ENCODE measurements at places on chromosomes 3 and 15. TPM values are rescaled to one million over a fixed set of nuclear protein-coding genes. Genes with fewer than 3 reads are reported as not detected.
A peak's percentile ranks its signal among the peaks of the same experiment; 100 is the strongest.

- no peak for DNase-seq
Measured at GRCh38 chr3:160587105-160587504, 21.7 kb upstream of the KPNA4 start.

DNA sequence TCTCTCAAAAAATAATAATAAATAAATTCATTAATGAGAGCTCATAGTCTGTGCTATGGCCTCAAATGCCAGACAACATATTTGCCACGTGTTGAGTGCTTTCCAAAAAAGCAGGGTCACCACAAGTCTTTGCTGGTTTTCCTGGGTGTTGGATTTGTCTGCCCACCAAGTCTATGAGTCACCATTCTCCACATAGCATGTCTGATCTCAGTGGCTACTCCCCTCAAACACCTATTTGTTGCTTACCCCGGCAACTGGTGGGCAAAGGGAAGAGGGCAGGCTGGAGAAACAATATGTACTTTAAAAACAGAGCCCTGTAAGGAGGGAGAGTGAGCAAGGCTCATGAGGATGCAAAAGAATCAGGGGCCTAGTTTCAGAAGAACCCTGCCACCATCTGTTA lies 120.0 kb upstream of the ARRDC4 start:
- no peak for DNase-seq

DNA sequence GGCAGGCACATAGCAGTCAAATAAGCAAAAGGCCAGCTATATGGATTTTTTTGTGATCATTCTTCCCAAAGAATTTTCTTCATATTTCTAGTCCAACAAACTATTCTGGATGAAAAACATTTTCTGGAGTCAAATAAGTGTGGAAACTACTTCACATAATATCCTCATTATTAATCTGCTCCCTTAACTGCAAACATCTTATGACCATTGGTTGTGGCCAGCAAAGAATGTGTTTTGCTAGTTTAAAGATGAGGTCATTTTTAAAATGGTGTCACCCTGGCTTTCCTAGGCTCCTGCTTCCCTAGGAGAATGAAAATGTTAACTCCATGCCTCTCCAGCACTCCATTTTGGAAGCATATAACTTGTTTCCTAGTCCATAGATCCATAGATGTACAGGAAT lies 118.8 kb downstream of the SST start:
- DNase-seq = no peak

DNA sequence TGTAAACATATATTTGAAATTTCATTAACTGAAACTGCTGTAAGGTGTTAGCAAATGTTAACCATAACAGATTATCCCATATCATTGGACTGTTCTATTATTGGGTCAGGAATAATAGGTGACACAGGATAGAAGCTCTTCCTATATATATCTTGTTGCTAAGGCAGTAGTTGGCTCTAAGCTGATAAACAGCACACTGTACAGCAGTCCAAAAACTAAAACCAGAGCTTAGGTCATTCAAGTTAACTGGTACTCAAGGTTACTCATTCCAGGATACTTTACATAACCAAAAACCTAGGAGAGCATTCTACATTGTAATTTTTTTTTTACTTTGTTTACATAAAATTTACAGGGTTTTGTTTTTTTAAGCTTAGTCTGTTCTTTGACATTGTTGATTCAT lies 8.9 kb downstream of the DNAJC19 start:
- no peak for DNase-seq

- no peak for DNase-seq
Measured at GRCh38 chr3:634511-634910, 437.9 kb downstream of the CHL1 start.

- peak; percentile 35 for DNase-seq
Measured at GRCh38 chr3:118501152-118501551, 533.5 kb downstream of the IGSF11 start.

- no peak for DNase-seq
Measured at GRCh38 chr3:177193688-177194268, 3.5 kb downstream of the TBL1XR1 start.

GRCh38 chr3:41448396-41448795 lies 249.1 kb downstream of the CTNNB1 start:
- DNase-seq = no peak

DNA sequence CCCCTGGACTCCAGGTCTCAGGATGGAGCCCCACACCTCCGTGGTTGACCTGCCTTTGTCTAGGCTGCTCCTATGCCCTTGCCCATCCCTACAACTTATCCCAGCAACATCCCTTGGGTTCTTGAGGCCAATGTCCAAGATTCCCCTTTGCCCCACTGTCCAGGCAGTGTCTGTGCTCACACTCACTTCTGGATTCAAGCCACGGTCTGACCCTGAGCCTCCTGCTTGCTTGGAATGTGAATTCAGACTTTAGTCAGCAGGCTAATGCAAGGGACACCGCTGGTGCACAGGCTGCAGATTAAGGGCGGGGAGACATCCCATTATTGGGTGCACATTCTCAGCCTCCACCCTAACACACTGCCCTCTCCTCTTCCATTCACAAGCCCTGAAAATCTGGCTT lies 154.1 kb downstream of the WNT5A start:
- no peak for DNase-seq

GRCh38 chr3:101932326-101933068 lies 83.2 kb downstream of the NFKBIZ start:
- no peak for DNase-seq

DNA sequence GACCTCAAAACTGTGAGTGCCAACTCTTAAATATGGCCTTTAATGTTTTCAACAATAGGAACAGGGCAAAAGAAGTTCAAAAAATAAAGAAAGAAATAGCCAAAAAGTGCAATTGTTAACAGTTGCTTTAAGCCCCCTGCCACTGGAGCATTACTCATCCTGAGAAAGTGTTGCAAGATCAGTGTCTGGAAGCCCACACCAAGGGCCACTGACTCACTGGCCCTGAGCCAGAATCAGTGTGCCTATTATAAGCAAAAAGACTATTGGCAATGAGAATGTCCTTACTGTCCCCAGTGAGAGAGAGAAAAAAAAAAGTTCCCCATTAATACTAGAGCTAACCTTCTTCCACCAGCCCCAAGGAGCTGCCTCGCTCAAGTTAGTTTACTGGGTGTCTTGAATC lies 480.1 kb upstream of the ZNF385D start:
- DNase-seq = peak; percentile 81

DNA sequence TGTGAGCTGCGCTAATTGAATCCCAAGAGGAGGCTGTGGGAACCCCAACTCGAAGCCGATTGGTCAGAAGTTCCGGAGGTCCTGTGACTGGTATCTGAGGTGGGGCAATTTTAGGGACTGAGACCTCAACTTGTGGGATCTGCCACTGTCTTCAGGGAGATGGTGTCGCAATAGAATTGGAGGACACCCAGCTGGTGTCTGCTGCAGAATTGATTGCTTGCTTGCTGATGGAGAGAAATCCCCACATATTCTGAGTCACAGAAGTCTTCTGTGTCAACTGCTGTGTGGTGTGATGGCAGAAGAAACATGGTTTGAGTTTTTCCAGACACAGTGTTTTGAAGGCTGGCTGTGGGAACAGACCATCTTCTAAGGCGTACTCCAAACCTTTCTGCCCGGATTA lies 99.7 kb upstream of the PLXNA1 start:
- DNase-seq = peak; percentile 52

DNA sequence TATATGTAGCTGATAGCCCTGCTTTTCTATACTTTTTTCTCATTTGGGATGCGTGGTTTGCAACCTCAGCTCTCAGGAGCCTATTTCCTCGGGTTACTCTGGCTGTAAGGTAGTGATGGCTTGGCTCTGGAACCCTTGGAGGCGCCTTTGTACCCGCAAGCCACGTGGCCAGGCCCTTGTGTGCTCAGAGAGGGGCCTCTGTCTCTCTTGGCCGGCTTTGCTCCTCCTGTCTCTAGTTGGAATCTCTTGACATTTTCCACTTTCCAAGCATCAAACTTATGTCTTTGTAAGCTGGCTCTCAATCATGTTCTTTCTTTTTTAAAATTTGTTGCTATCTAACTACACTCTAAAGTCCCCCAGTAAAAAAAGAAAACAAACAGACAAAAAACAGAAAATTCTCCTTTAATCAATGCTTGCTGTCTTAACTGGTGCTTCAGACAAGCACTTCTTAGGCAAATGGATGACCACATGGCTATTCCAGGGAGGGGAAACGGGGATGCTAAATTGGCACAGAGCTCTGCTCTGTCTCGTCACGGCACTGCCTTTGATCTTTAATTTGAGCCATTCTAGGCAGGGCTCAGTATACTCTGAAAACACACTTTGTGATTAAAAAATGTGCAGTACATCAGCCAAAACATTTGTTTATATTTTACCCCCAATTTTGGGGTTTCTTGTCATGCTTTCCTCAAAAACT lies 180.4 kb upstream of the NR2E3 start:
- no peak for DNase-seq

DNA sequence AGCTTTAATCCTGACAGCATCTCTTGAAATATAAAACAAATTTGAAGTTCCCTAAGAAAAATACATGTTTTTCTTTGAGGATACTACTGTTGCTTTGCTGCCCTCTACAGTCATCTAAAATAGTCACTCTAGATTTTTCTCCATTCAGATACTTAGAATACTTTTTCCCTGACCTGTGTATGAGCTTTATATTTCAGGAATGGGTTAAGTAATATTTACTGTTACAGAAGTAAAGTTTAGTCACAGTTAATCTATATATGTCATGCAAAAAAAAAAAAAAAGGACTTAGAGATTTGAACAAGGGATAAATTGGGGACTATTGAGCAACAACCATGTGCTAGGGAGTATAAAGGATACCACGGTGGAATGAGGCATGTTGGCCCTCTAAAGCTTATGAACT lies 8.8 kb downstream of the NECTIN3 start:
- peak; percentile 61 for DNase-seq

DNA sequence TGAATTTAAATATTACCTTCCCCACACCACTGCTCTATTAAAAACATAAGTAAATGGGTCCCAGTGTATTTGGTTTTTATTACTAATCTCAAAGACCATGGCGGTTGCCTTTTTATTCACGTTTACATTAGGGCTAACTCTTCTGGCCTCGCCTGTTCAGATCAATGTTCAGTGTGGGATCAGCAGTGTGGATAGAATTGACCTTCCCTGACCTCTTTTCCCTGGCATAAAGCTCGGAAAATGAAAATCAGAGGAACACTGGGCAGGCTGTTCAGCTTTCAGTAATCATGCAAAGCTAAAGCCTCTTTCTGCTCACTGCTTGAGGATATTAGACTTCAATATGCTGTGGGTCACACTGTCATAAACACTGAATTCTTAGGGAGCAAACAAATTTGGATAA lies 422.6 kb upstream of the ONECUT1 start:
- DNase-seq = no peak

GRCh38 chr15:97761110-97761509 lies 199.4 kb upstream of the ARRDC4 start:
- no peak for DNase-seq

DNA sequence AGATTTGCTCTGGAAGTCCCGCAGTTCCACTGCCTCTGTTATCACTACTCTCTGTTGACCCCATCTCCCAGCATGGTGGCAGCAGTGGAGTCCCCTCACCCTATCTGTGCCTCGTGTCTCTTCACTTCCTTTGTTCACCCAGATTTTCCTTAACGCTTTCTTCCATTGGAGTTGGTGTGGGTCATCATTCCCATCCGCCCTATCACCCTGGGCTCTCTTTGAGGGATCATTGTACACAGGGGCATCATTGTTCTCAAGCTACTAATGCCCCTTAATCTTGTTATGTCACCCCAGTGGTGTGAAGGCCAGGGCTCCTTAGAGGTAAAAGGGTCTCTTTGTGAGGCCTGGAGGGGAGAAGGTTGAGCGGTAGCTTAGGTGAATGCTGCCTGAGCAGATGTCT lies 329.5 kb upstream of the CTDSPL start:
- no peak for DNase-seq

- DNase-seq = no peak
Measured at GRCh38 chr15:96360581-96361308, 30.2 kb downstream of the NR2F2 start.

MOBP gene
- 0.21 TPM for total RNA-seq

CCR8 gene
- total RNA-seq = not detected

REC114 gene
- total RNA-seq = not detected

TUSC7 gene
- total RNA-seq = not detected

PLA2G4E gene
- total RNA-seq = 0.12 TPM

CX3CR1 gene
- not detected for total RNA-seq

TBCCD1 gene
- 10.0 TPM for total RNA-seq

FOXB1 gene
- total RNA-seq = not detected

MESP1 gene
- total RNA-seq = 0.58 TPM

PPP1R14D gene
- not detected for total RNA-seq
